Activated B cell treated with CpG ODN at 0.5 μM for 24 hours (primary cell): ENCODE measurements at places on chromosomes 6 and 20.

- DNase-seq, result no peak
Observed at GRCh38 chr20:34110745-34111641, 1.1 kb downstream of the EIF2S2 start.

GRCh38 chr6:168060521-168060931 lies 18.5 kb downstream of the FRMD1 start:
- DNase-seq, result no peak

- no peak for DNase-seq
Observed at GRCh38 chr6:7088076-7088742, 19.6 kb upstream of the RREB1 start.

DNA sequence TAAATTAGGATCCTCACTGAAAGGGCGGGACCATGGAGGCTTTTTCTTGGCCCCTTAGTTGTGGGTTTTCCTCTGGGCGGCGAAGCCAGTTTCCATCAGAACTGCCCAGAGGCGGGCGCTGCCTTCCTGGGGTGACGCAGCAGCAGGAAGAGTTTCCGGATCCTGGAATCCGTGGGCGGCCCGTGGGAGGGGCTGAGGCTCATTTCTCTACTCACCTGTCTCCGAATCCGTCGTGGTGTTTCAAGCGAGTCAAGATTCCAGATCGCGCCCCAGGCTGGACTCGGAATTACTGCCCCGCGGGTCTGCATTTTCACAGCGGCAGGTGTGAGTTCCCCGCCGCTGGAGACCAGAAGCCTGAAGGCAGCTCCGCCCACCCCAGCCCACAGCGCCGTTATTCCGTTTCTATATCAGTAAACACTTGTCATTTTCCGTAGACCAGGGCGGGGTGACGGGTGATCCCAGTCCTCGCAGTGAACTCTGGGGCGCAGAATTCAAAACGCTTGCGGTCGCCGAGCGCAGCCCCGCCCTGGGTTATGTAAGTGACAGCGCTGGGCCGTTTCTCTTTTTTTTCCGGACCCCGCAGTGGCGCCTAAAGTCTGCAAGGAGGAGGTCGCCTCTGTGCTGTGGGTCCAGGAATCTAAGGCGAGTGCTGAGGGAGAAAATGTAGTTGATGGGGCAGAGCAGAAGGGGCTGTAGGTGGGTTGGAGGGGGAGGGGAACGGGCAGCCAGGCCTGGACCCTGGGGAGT lies 27.2 kb upstream of the POU5F1 start:
- DNase-seq, result peak; percentile 80

GRCh38 chr6:116842459-116842858 lies 13.6 kb upstream of the GPRC6A start:
- DNase-seq, result no peak

DNA sequence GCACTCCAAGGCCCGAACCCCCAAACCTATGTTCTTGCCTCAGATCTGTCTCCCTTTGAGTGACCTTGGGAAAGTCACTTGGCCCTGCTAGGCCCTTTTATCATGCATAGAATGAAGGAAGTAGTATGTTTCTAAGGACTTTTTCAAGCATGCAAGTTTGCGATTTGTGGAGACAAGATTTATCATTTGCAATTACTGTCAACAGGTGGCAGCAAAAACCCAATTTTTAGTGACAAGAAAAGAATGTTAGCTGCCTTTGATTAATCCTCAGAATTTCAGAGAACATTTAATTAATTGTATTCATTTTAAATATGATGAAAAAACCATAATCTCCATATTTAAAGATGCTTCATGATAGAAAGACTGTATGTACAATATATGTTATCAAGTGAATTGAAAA lies 28.3 kb upstream of the PREP start:
- DNase-seq, result no peak

DNA sequence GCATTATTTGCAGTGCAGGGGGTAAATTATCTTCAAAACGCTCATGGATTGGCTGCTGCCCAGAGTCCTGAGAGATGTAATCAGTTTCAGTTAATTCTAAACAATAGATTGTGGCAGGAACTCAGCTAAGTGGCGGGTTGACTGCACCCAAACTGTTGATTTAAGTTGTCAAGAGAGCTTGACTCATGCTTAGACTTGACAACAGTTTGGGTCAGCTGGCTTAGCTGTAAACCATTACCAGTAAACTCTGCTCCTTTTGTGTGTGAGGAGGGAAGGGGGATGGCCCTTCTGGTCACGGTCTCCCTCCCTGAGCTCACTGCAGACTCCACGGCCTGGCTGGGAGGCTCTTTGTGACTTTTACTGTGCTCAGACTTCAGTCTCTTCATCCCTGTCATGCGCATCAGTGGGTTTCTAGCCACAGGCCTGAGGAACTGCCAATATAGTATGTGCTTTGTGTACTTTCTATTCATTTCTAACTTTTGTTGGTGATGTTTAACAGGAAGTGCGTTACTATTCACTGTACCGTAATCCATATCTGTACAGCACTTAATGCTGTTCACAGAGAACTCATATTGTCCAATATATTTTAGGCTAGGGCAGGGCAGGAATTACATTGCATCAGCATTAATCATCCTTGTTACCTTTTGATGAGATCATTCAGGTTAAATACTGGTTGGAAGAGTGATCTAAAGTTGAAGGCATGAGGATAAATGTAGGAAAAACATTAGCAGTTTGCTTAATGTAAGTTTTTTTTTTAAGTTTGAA lies 488.3 kb downstream of the CDKAL1 start:
- DNase-seq, result peak; percentile 20
